ENCODE measurements at places on chromosomes 6 and 20. TPM values are rescaled to one million over a fixed set of nuclear protein-coding genes. Genes with fewer than 3 reads are reported as not detected.

Gene PROKR2
- total RNA-seq = not detected

Gene MCHR2
- total RNA-seq = not detected

Gene CFAP61
- 0.35 TPM for total RNA-seq

Gene PSORS1C1
- 4.6 TPM for total RNA-seq

Gene SUPT3H
- total RNA-seq = 4.7 TPM

Gene STXBP5
- total RNA-seq = 11.4 TPM

Gene KHDC1
- total RNA-seq = 3.9 TPM
